ENCODE measurements at places on chromosomes 2 and 18.

DNA sequence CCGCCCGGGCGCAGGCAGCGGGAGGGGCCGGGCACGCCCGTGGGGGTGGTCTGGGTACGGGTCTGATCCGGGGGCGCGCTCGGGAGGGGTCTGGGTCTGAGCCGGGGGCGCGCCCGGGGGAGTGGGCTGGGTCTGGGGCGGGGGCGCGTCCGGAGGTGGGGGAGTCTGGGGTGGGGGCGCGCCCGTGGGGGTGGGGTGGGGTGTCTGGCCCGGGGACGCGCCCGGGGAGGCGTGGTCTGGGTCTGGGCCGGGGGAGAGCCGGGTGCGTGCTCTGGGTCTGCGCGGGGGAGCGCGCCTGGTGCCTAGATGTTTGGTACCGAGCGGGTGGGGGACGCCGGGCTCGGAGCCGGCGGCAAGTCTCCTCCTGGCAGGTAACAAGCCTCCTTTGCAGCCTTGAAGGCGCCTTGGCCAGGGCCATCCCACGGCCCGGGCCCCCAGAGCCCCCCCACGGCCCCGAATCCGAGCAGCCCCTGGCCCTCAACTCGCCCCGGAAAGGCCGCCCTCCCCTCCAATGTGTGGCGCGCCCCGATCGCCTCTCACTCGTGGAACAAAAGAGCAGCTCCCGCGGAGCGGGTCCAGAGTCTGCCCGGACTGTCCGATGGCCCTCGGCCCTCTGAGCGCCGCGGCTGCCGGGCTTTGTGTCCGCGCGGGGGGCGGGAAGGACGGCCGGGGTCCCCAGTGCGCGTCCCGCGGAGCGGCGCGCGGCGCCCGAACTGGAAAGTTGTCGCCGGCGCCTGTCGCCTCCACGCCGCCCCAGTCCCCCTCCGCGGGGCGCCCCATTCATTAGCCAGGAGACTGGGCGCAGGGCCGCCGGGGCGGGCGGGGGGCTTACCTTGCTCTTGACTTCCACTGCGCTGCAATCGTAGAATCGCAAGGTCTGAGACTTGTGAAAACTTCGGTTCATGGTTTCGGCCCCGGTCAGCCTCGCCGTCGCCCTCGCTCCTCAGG lies 595 bp downstream of the PARD6G start:
- no peak for DNase-seq

- peak; percentile 66 for DNase-seq
These were observed 155.2 kb downstream of the SH3BP4 start for GRCh38 chr2:235106874-235107639.

DNA sequence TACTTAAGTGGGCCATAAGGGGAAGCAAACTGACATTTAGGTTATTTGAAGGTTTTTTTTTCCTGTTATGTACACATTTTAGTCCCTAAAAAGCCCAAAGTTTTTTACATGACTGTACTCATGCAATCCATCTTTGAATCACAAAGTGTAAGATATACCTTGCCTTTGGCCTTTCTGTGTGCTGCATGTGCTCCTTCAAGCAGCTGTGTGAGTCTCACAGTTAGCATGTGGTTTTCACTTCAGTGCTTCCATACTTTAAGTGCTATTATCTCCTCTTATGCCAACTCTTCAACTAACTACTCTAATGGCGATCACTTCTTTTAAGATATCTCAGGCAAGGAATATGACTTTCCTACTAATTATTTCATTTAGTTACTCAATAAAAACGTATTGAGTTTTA lies 597.1 kb upstream of the ACVR2A start:
- no peak for DNase-seq

DNA sequence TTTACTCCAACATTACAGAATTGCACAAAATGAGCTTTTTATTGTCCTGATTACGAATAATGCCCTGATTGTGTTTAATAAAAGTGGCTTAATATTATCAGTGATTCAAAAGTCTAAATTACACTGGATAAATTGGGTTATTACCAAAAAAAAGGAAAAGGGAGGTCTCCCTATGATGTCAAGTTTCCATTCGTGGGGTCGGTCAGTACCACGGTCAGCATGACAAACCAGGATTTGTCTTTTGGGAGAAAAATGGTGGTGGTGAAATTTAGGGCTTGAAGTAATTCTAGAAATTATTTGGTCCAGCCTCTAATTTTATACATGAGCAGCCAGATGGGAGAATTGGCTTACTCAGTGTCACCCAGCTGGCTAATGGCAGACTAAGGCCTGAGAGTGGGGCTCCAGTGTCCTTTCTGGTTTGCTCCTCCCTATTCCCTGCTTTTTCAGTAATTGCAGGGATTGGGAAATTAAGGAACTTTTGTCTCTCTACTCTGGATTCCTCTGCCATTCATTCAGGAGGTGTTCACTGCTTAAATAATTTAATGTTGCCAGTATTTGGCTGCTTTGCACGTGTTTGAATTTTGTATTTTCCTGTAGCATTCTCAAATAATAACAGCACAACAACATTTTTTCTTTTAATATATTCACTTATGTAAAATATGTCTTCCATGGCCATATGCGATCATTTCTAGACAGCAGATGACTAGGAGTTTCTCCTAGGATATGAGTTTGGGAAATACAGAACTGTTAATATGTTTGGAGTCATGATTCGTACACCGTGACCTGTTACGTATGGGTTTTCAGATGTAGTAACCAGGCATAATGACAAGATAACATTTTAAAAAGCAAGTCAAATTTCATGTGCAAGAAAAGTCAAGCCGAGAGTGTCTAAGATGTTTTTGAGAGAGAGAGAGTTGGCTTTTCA lies 128.9 kb upstream of the NOSTRIN start:
- DNase-seq: no peak

GRCh38 chr2:120111193-120111592 lies 98.3 kb downstream of the EPB41L5 start:
- DNase-seq: no peak

GRCh38 chr2:238308177-238308576 lies 12.1 kb upstream of the TRAF3IP1 start:
- DNase-seq: no peak

GRCh38 chr2:31580321-31581117 lies at the start of gene SRD5A2:
TSS of gene SRD5A2 (minus strand) at chr2:31580938. CDS start at chr2:31580900, 38 bp downstream.
- no peak for DNase-seq

- DNase-seq: no peak
These were observed 183.8 kb downstream of the LTBP1 start for GRCh38 chr2:33130544-33130943.

DNA sequence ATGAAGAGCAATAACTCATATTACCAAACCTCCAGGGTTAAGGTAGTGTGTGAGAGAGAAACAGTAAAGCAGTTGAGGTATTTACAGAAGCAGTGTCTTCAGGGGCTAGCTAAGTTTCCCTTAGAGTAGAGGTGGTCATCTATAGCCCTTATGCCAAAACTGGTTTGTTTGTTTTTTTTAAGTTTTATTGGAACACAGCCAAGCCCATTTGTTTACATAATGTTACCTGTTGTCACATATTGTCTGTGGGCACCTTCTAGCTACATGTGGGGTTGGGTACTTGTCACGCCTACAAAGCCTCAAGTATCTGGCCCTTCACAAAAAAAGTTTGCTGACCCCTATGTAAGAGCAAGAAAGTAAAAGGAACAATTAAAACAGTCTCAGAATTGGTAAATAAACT lies 39.4 kb downstream of the ACTR2 start:
- no peak for DNase-seq

GRCh38 chr18:50642439-50642838 lies 82.6 kb downstream of the MAPK4 start:
- no peak for DNase-seq

- no peak for DNase-seq
These were observed 60.1 kb upstream of the ARL4C start for GRCh38 chr2:234556848-234557573.

GRCh38 chr2:204268971-204269370 lies 276.3 kb upstream of the PARD3B start:
- no peak for DNase-seq

DNA sequence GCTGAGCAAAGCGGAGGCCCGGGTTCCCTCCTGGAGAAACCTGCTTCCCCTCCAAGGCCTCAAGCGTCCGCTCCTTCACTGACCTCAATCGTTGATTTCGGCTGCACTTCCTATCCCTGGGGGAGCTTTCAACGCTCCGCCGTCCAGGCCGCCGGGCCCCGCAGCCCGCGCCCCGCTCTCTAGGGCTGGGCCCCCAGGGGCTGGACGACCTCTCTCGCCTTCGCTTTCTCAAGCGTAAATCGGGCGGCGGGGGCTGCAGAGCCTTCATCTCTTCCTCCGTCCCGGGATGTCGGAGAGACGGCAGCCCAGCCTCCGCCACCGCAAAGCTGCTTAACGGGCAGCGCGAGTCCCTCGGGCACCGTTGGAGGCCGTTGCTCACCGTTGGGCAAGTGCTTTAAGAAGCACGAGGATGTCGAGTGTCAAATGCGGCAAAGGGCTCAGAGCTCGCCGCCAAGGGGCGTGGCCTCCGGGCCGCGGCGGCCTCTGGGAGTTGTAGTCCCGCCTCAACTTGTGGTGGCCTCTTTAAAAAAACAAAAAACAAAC lies 8.5 kb downstream of the HES6 start:
- no peak for DNase-seq

DNA sequence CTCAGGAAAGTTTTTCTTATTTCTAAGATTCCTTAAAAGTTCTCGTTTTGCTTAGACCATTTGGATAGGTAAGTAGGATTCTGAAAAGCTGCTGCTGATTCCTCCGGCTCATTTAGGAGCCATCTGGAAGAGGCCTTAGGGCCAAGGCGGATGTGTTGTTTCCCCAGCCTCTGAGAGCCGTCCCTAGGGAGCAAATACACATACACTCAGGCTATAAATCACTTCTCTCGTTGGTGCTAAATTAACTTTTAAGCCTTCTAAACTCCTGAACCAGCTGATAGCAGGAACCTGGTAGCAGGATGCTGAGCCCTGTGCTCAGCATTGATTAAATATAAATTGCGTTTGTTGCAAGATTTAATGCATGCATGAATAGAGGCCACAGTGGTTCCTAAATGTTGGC lies 109.8 kb downstream of the ADCYAP1 start:
- no peak for DNase-seq

DNA sequence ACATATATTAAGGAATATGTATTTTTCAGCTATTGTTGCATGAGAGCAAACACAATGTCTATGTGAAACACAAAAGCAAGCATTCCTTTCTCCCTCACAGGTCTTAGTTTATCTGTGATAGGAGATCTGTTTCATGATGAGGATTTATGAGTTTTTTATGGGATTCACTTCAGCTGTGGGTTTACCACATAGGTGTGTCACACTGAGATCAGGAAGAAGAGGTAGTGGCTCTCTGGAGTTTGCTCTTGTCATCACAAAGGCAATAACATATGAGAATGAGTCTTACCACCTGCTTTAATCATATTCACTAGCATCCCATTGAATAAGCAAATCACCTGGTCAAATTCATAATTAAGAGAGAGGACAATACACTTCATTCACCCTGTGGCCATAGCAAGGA lies 960.3 kb upstream of the SLC39A10 start:
- no peak for DNase-seq

Data from HFF-Myc (cell line).